Activated CD8-positive, alpha-beta memory T cell treated with anti-CD3 and anti-CD28 coated beads for 48 hours (primary cell): ENCODE measurements at places on chromosomes 3 and 15.

- DNase-seq, result no peak
Measured at GRCh38 chr15:75049392-75049791, 26.0 kb downstream of the PPCDC start.

GRCh38 chr3:128629936-128630335, 20.7 kb downstream of the RPN1 start:
- DNase-seq, result no peak

- DNase-seq, result no peak
Measured at GRCh38 chr3:55782351-55782750, 295.2 kb upstream of the WNT5A start.

- DNase-seq, result no peak
Measured at GRCh38 chr15:60374628-60375081, 23.1 kb downstream of the ANXA2 start.

GRCh38 chr15:59438625-59439290, 772 bp downstream of the FAM81A start:
- no peak for DNase-seq

GRCh38 chr3:54817628-54818027, 110.2 kb downstream of the LRTM1 start:
- no peak for DNase-seq

DNA sequence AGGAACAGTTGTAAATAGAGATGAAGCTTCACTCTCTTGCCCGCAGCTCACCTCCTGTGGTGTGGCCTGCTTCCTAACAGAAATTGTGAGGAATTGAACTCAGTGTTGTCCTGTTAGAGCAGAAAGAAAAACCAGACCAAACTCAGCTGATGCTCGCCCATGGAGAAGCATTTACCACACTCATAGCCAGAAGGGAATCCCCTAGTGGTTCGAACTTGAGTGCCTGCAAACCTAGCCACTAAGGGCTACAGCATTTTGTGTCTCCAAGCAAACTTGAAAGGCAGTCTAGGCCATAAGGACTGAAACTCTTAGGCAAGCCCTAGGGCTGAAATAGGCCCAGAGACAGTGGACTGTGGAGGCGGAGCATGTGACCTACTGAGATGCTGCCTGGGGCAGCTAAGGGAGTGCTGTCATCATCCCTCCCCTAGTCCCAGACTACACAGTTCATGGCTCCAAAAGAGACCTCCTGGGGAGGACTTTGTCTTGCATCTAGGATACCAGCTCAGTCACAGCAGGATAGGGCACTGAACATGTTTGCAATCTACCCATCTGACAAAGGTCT, 44.5 kb upstream of the MCTP2 start:
- no peak for DNase-seq
